ENCODE measurements at places on chromosomes 2 and 18.
A peak's percentile ranks its signal among the peaks of the same experiment; 100 is the strongest.

- no peak overlapping the region for H3K4me3 ChIP-seq
- peaks cover 20% of the 10 kb centered on the region for H3K4me1 ChIP-seq
- no peak overlapping the region for H3K27ac ChIP-seq
- H3K27me3 ChIP-seq, result no peaks in the 10 kb centered on the region
- DNase-seq, result no peak
Measured at GRCh38 chr2:237541243-237541642, 25.1 kb upstream of the PRLH start.

DNA sequence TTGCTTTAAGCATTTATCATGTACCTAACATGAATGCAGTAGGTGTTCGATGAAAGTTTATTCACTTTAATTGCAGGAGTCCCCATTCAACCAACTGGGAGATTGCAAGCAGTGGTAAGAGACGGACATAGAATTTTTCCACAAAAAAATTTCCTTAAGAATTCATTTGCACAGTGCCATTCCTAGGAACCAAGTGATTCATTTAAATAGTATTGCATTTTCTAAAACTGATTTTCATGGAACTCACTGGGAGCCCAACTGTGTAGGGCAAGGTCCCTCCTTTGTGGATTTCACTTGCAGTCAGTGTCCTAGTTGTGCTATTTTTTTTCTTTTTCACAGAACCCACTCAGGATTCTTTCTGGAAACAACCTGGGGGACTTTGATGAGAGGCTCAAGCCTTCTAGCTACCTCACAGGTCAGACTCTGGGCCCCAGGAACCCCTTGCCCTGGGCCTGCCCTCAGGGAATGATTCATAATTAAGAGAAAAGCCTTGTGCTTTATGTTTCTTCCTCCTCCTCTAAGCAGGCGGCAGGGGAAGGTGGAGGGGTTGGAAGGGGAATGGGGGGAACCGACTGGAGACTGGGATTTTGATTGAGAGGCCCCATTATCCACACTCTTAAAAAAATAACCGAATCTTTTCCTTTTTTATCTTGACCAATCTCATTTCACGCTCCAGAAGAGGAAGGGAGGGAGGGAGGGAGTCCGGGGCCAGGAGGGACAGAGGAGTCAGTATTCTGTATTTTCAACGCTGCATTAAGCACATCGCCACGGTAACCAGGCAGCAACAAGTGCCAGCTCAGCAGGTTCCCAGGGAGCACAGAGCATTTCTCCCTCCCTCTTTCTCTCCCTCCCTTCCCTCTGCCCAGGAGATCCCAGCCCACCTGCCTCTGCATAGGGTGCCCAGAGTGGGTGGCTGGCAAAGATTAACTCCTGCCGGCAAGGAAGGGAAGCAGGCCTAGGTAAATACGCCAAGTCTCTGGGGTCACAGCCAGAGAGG is 51.8 kb downstream of the PSD4 start:
- H3K4me3 ChIP-seq, result no peak overlapping the region
- no peak overlapping the region for H3K27ac ChIP-seq
- no peaks in the 10 kb centered on the region for H3K27me3 ChIP-seq
- no peaks in the 10 kb centered on the region for H3K4me1 ChIP-seq
- H3K36me3 ChIP-seq, result no peaks in the 10 kb centered on the region

DNA sequence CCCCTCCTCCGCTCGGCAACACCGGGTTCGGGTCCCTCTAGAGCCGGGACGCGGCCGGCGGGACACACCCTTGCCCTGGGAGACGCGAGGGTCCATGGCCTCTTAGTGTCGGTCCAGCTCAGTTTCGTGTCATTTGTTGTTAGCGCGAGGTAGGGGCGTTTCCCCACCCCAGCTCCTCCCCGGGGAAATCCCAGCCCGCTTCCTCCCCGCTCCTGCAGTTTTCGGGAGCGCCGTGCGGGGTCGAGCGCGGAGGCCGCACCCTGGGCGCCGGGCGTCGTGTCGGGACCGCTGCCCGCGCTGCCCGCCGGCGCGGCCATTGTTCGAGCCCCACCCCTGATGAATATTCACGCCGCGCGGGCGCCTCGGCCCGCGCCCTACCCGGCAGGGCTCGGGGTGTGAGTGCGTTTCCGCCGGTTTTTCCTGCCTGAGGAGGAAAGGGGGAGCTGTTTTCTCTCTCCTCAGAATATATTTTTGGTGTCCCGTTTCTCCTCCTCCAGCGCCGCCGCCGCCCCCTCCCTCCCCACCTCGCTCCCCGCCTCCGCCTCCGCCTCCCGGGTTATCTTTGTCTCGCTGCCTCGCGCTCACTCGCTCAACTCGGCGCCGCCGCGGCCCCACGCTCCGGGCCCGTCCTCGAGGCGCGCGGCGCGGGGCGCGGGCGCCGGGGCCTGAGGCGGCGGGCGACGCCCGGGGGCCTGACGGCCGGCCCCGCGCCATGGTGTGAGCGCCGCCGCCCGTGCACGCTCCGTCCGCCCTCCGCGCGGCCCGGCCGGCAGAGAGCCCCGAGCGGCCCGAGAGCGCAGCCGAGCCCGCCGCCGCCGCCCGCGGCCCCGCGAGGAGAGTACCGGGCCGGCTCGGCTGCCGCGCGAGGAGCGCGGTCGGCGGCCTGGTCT is at the start of gene MAP4K4:
MAP4K4 (plus strand) TSS at position 584 of the 890 bp plus-strand sequence. CDS start 374 bp downstream, outside the sequence.
- peak; percentile 88 for DNase-seq
- H3K27ac ChIP-seq, result peak within 1 kb of the TSS; percentile 65
- no peaks in the 10 kb centered on the region for H3K27me3 ChIP-seq
- no peaks in the 10 kb centered on the region for H3K36me3 ChIP-seq

DNA sequence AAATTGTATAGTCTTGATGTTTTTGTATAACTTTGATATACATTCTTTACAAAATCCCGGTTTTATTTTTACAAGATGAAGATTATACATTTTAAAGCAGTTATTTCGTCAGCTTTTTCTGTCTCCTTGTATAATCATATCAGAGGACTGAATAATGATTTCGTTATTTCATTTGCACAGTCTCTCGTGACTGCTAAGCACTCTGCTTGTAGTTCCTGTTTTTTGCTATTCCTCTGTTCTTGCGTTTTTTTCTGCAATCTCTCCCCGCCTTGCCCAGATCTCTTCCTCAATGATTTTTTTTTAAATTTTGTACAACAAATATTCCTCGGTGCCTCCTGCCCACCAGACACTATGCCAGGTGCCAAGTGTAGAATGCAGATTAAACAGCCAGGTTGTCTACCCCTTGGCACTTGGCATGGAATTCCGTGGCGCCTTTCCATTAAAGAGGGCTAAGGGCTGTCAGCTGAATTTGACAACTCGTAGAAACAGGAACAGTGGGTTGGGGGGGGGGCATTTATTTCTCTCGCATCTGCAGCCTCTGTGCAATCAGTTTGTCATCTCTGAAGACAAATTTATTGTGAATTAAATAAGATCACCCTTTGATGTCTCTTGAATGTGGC is 69.6 kb downstream of the KLHL29 start:
- H3K27ac ChIP-seq, result peak overlapping the region; percentile 33
- H3K4me3 ChIP-seq, result no peak overlapping the region
- no peaks in the 10 kb centered on the region for H3K36me3 ChIP-seq
- DNase-seq, result no peak
- peaks cover 2% of the 10 kb centered on the region for H3K4me1 ChIP-seq
- H3K27me3 ChIP-seq, result no peaks in the 10 kb centered on the region

DNA sequence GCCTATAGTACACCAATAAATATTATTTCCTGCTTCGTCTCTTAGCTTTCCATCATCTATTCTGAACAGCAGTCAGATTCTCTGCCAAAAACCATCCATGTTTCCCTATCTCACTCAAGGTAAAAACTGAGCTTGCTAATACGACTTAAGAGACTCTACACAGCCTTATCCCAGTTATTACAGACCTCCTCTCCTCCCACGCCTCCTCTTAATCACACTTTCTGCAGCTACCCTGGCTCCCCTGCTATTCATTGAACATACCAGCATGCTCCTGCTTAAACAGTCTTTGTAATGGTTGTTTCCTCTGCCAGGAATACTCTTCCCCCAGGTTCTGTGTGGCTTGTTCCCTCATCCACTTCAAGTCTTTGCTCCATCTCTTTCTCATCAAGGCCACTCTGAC is 81.5 kb downstream of the PDE1A start:
- H3K27me3 ChIP-seq, result no peaks in the 10 kb centered on the region
- no peak overlapping the region for H3K4me3 ChIP-seq
- H3K4me1 ChIP-seq, result no peaks in the 10 kb centered on the region
- no peaks in the 10 kb centered on the region for H3K36me3 ChIP-seq
- no peak for DNase-seq

- H3K36me3 ChIP-seq, result no peaks in the 10 kb centered on the region
- no peak overlapping the region for H3K4me3 ChIP-seq
- no peak overlapping the region for H3K27ac ChIP-seq
- DNase-seq, result no peak
Measured at GRCh38 chr2:231922311-231923009, 3.7 kb downstream of the NPPC start.

Data from ovary (tissue), 10 donors.